ENCODE measurements at places on chromosomes 3 and 15. TPM values are rescaled to one million over a fixed set of nuclear protein-coding genes. Genes with fewer than 3 reads are reported as not detected.

- no peaks in the 10 kb centered on the region for H3K36me3 ChIP-seq
- peaks cover 8% of the 10 kb centered on the region for H3K4me1 ChIP-seq
- DNase-seq = no peak
Observed at GRCh38 chr3:53043738-53044137, 2.1 kb downstream of the SFMBT1 start.

DNA sequence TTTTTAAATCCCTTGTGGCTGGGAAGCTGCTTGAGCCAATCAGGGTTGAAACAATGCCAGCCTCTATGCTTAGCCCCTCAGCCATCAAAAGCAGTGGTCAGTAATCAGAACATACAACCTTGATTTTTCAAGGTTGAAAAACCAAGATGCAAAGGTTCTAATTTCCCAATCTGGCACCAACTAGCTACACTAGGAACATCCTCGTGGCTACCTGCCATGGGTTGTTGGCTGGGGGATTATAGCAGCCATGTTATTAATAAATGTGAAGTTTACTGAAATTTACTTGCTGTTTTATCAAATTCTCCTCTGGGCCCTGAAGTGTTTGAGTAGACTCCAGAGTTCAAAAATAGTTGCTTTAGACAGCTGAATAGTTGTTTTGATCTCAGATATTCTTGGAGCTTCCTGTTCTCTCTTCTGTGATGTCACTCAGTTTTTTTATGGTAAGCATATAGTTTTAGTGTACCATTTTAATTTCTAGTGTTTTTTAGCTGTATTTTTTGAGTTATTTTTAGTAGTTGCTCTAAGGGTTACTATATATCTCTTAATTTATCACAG, 31.9 kb downstream of the PCCB start:
- no peaks in the 10 kb centered on the region for H3K36me3 ChIP-seq
- no peak overlapping the region for H3K4me3 ChIP-seq
- H3K27me3 ChIP-seq = no peaks in the 10 kb centered on the region
- H3K27ac ChIP-seq = no peak overlapping the region
- DNase-seq = no peak

DNA sequence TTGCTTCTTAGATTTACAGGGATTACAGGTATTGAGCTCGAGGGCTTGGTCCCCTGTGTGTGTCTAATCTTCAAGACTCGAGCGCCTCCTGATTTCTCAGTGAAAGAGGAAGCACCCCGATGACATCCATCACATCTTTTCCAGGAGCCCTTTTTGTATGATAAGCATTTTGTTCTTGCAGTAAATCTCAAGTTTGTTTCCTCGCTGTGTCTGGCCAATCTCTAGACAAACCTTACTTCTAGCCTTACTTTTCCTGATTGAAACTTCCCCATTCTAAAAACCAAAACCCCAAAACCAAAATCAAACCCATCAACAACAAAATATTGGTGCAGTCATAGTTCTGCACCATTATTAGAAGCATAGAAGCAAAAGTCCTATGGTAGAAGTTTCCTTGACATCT, 286.0 kb downstream of the NFKBIZ start:
- H3K36me3 ChIP-seq = no peaks in the 10 kb centered on the region
- DNase-seq = no peak
- H3K27me3 ChIP-seq = no peaks in the 10 kb centered on the region
- no peak overlapping the region for H3K4me3 ChIP-seq
- H3K4me1 ChIP-seq = no peaks in the 10 kb centered on the region
- H3K27ac ChIP-seq = no peak overlapping the region

PLSCR5 gene
- total RNA-seq = not detected

MME gene
- total RNA-seq = 114 TPM

DNA sequence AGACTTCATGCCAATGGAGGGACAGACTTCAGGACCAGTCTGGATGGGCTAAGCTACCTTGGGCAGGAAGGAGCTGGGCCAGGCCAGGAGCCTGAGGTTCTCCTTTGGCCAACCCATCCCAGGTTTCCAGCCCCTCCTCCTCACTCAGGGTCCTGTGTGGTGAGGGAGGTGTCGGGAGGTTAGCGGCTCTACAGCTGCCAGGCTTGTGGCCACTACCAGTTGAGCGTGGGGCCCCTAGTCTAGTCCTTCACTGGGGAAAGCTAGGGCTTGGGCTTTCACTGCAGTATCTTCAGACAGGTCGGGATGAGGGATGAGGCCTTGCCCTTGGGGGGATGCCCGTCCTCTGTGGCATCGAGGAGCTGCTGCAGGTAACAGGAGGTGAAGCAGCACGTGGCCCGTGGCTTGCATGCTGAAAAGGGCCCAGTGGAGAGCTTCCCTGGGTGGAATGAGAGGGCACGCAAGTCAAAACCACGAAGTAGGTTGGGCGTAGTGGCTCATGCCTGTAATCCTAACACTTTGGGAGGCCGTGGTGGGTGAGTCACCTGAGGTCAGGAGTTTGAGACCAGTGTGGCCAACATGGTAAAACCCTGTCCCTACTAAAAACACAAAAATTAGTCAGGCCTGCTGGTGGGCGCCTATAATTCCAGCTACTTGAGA, 8.5 kb upstream of the FANCD2 start:
- DNase-seq = no peak
- no peaks in the 10 kb centered on the region for H3K27me3 ChIP-seq
- H3K4me1 ChIP-seq = peaks cover 11% of the 10 kb centered on the region
- peaks cover 2% of the 10 kb centered on the region for H3K36me3 ChIP-seq
- no peak overlapping the region for H3K27ac ChIP-seq

DNA sequence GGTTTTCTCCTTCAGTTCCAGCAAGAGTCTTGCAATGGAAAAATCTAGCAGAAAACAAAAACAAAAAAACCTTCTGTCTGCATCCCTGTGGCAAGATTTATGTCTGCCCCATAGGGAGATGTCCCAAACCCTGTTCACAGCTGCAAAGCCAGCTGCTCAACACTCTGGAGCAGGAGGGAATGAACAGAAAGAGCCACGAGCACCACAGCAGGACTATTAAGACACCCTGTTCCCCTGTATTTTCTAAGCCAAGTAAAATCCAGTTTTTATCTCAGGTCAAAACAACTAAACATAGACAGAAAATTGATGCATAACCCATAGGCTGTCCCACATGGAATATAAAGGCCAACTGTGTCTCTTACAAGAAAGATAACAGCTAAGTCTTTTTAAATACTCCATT, 357.9 kb downstream of the LSAMP start:
- no peak overlapping the region for H3K27ac ChIP-seq
- no peaks in the 10 kb centered on the region for H3K4me1 ChIP-seq
- no peaks in the 10 kb centered on the region for H3K36me3 ChIP-seq
- no peaks in the 10 kb centered on the region for H3K27me3 ChIP-seq
- no peak for DNase-seq
- no peak overlapping the region for H3K4me3 ChIP-seq
